ENCODE measurements at places on chromosomes 11 and 22.

GRCh38 chr22:20010307-20011122, 6.1 kb downstream of the ARVCF start:
- no peak for DNase-seq

- peak; percentile 40 for DNase-seq
Observed at GRCh38 chr22:29344137-29344536, 28.6 kb upstream of the RASL10A start.

DNA sequence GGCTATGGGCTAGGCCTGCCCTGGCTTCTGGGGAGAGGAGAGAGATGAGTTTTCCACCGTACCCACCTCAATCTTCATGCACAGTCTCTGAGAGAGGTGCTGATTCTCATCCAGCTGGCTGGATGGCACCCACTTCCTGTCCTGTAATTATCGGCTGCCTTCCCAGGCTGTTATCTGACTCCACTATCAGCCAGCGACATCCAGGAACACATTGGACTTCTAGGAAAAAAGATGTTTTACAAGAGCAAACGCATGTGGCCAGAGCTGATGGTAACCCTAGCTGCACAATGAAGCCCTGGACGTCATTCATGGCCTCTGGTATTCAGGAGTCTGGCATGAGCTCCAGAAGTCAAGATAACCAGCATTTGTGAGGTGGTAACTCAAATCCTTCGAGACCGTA, 137.4 kb downstream of the EHF start:
- DNase-seq, result no peak

GRCh38 chr11:1456596-1457325, 29.8 kb downstream of the MOB2 start:
- DNase-seq, result no peak

- DNase-seq, result no peak
Observed at GRCh38 chr11:63251312-63251711, 7.9 kb upstream of the SLC22A25 start.

GRCh38 chr22:42261296-42261695, 9.2 kb downstream of the TCF20 start:
- no peak for DNase-seq

DNA sequence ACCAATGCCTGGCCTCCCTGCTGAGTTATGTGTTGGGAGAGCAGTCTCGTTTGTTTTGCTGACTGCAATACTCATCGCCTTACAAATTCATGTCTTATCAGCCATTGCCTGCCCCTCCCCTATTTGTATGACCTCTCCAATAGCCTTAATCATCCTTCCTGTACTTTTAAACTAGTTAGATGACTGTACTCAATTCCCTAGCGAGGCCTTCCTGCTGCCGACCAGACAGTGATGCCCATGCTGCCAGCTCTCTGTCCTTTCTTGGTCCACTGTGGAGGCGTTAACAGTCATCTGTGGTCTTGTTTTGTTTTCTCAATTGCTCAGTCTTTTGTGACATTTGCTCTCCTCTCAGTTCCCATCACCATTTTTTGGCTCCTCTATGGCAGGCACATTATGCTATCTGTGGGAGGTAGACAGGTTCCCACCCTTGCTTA, 20.3 kb upstream of the YPEL1 start:
- DNase-seq, result no peak

DNA sequence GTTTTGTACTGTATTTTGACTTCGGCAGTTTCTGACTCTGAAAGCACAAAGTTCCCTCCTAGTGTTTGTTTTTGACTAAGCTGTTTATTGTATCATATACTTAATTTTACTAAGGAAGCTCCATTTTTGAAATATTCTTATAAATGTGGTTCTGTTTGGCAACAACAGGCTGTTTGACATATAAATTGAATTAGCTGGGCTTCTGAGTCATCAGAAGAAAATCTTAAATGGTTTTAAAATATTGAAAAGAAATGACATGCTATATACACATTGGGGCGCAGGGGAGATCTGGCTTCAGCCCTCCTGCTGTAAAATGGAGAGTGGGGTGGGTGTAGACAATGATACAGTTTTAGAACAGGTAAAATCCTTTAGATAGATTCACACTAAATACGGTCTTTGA, 38.6 kb downstream of the SHISA8 start:
- DNase-seq, result no peak

DNA sequence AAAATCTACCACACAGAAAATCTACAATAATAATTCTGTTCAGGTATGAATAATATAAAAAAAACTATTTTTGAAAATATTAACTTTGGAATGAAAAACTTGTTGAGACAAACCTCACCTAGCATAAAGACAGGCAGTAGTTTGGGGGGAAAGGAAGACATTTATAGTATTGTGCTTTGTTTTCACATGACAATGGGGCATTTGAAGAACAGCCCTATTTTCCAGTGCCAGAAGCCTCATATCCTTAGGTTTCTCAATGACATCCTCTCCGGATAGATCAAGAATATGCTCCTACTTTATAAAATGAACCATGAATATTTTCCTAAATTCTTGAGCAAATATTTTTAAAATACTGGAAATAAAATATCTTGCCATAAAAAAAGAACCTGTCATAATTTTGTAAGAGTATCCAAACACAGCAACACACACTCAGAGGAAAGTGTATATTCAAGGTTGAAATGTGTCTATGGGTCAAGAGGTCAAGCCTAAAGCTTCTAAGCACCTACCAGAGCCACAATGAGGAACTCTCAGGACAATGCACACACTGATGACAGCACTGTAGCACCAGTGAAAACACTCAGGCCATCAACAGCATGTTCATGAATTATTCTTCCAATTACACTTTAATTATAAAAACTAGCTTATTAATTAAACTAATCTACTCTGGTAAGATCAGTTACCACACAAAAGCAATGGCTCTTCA, 68.7 kb downstream of the MRTFA start:
- no peak for DNase-seq

DNA sequence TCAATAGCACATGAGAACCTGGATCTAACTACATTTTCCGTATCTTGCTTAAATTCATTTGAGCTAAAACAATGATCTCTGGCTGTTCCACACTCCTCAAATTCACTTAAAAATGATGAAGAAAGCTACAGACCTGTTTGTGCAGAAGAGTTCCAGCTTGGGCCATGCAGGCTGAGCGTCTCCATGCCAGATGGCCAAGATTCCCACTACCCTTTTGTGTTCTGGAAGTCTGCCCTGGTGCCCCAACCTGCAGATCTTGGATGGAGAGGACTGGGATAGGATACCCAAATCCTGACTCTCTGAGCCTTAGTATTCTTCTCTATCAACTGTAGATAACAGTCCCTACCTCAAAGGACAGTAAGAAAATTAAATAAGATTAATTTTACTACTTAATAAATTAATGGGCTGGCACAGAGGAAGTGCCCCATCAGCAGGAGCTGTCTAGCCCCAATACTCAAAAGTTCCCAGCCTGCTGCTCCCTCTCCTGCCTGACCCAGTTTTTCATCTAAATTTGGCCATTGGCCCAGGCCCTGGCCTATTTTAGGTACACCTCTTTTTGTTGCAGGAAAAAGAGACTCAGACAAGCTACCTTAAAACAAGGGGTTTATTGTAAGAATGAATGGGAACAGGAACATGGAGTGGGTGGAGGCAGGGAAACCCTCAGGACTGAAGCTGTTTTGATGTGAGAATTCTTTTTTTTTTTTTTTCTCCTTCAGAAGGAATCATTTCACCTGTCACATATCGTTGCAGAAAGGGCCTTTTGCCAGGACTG, 81.4 kb upstream of the GRK3 start:
- peak; percentile 8 for DNase-seq

GRCh38 chr22:39148727-39149535, 3.5 kb downstream of the CBX7 start:
- DNase-seq, result peak; percentile 32

DNA sequence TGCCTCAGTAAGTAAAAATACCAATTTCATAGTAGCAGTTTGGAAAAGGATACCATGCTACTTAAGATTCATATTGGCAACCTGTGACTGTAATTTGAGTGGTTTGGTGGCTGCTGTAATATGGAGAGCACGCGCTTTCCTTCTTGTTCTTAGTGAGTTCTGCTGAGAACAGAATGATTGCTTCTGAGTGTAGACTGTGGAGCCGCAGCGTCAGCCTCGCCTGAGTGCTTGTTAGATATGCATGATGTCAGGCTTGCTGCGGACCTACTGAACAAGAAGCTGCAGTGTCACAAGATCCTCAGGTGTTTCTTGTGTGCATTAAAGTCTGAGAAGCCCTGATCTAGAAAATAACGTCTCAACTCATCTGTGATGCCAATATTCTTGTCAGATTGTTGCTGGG, 143.2 kb downstream of the ARHGAP42 start:
- no peak for DNase-seq

- no peak for DNase-seq
Observed at GRCh38 chr11:66011239-66011784, 496 bp upstream of the CST6 start.

- DNase-seq, result peak; percentile 81
Observed at GRCh38 chr22:23128269-23129108, 13.3 kb downstream of the RSPH14 start.

DNA sequence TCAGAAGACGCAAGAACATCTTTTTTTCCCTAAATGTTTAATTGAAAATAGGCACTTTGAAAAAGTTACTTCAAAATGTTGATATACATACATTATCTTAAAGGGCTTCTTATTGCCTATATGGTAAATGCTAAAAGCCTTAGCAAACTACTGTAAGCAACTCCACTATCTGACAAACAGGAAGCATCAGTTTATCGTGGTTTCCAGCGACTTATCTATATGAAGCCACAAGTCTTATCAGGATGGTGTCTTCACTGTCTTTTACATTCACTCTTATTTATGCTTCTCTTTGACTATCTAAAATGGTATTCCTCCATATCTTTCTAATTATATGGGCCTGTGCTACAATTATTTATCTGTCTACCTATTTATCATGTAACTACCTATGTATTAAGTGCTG, 2091.9 kb downstream of the LRRC4C start:
- DNase-seq, result no peak

DNA sequence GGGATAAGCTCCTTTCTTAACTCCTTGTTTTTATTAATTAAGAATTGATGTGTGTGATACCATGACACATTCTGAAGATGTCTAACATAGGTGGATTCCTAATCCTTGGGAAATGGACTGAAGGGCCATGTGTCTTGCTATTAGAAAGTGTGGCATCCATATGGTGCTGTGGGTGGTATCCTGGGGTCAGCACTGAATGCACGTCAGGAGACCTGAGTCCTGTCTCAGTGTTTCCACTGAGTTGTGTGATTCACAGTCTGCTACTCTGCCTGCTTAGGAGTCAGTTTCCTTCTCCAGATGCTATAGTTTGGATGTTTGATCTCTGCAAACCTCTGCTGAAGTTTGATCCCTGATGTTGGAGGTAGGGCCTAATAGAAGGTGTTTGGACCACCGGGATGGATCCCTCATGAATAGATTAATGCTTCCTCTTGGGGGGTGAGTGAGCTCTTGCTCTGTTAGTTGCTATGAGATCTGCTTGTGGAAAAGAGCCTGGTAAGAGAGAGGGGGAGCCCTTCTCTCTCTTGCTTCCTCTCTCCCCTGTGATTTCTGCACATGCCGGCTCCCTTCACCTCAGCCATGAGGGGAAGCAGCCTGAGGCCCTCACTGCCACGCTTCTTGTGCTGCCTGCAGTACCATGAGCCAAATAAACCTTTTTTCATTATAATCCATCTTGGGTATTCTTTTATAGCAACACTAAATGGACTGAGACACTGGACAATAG, 666.5 kb downstream of the NTM start:
- no peak for DNase-seq
